Hematopoietic multipotent progenitor cell treated with erythropoietin and hydrocortisone succinate and interleukin-3 and kit ligand, for 15 days (in vitro differentiated cells): ENCODE measurements at places on chromosomes 2 and 18.

- DNase-seq = no peak
Measured at GRCh38 chr2:6730649-6731532, 134.8 kb downstream of the CMPK2 start.

DNA sequence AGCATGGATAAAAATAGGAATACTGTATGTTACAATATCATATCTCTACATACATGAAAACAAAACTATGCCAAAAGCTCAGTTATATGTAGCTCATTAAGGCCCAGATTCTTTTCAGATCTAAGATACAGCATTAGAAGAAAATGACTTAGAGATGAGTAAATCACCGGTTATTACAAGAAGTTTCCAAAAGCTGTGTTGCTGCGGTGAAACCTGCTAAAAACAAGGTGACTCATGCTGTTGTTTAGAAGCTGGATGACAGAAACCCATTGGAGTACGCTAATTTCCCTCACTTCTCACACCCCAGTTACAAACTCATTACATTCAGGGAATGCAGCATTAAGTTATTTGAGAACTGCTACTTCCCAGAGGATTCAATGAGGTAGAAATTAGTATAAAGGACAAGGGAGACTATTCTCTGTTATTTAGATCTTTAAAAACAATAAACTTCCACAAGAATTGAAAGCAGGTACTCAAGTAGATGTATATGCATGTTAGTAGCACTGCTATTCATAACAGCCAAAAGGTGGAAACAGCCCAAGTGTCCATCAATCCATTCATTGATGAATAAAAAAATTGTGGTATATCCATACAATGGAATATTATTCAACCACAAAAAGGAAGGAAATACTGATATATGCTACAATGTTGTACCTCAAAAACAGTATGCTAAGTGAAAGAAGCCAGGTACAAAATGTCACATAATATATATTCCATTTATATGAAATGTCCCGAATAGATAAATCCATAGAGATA is 32.6 kb downstream of the RBKS start:
- DNase-seq = no peak

- no peak for DNase-seq
Measured at GRCh38 chr2:64750001-64750816, 96.5 kb upstream of the SERTAD2 start.

GRCh38 chr2:181680937-181681811 is 857 bp upstream of the NEUROD1 start:
- DNase-seq = no peak

DNA sequence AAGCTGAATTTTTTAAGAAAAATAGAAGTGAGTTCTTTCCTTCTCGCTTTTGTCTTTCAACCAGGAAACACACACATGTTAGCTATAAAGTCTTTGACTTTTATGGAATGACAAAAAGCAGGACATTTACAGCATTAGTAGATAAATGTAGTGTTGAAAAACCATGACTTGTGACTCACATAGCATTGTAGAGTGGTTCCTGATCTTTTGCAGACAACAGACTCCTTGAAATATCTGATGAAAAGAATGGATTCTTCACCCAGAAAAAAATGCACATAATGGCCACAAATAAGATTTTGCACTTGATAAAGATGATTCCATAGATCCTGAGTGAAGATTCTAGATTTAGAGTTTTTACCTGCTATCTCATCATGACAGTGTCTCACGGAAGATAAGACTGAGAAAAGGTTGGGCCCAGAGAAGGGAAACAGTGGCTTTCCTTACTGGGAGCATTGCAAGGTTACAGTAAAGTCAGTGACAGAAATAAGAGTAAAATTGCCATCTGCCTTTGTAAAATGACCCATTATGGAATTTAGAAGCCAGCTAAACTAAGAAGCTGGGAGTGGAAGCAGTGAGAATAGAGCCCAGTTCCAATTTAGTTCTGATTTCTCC is 14.0 kb downstream of the SMARCAL1 start:
- DNase-seq = no peak
